HCT116 (cell line): ENCODE measurements at places on chromosomes 3 and 15. TPM values are rescaled to one million over a fixed set of nuclear protein-coding genes. Genes with fewer than 3 reads are reported as not detected.

GXYLT2 gene
- total RNA-seq, result 5.6 TPM

DNA sequence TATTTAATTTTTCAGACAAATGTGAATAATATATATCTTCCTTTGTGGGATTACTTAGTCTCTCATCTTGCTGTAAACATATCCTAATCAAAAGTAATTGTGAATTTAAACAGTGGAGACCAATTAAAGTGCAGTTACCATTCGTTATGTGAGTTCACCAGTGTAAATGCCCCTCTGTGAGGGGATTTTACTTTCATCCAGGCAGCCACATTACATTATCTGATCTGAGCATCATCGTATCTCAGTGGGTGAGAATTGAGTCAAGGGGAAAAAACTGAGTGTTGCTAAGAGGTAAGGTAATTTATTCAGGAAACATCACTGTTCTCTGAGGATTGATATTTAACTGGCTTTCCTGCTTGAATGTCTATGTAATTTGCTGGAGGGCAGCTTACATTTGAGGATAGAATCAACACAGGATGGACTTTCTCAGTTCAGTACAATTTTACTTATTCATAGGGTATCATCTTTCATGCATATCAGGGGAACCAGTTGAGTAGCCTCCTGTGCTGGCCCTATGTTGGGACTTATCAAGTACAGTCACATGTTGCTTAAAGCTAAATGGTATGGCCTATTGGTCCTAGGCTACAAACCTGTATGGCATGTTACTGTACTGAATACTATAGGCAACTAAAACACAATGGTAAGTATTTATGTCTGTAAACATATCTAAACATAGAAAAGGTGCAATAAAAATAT, 219.7 kb downstream of the CD47 start:
- no peak for DNase-seq
- H3K27ac ChIP-seq, result no peak overlapping the region
- H3K4me1 ChIP-seq, result no peaks in the 10 kb centered on the region

DNA sequence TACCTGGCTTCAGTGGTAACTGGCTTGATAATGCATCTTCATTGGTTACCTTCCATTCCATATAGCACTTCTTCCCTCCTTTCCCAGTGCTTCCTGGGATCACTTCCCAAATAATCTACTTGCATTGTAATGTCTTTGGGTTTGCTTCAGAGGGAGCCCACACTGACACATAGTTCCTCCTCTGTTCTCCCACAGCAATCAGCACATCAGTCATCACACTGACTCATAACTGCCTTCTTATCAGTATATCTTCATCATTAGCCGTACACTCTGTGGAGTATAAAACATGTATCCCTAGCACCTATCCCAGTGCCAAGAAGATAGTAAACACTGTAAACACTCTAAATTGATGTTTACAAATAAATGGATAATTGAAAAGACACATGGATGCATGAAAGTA, 91.4 kb upstream of the SCN10A start:
- peaks cover 53% of the 10 kb centered on the region for H3K27me3 ChIP-seq
- no peaks in the 10 kb centered on the region for H3K4me1 ChIP-seq
- no peak for DNase-seq
- H3K4me3 ChIP-seq, result no peak overlapping the region

GRCh38 chr3:56878074-56878473, 76.3 kb upstream of the ARHGEF3 start:
- no peak overlapping the region for H3K4me3 ChIP-seq
- peaks cover 3% of the 10 kb centered on the region; the same call in 1 of the 2 replicates for H3K4me1 ChIP-seq
- no peaks in the 10 kb centered on the region for H3K27me3 ChIP-seq

RBPMS2 gene
- 11.6 TPM for total RNA-seq

GRCh38 chr3:16295298-16295890, 30.4 kb downstream of the OXNAD1 start:
- H3K27ac ChIP-seq, result no peak overlapping the region
- no peaks in the 10 kb centered on the region for H3K36me3 ChIP-seq
- no peak overlapping the region for H3K4me3 ChIP-seq
- no peak for DNase-seq

STT3B gene
- 131 TPM for total RNA-seq

ADCY5 gene
- 0.49 TPM for total RNA-seq

PPP1R14D gene
- not detected for total RNA-seq

- no peak overlapping the region for H3K4me3 ChIP-seq
- H3K36me3 ChIP-seq, result no peaks in the 10 kb centered on the region
- no peaks in the 10 kb centered on the region for H3K27me3 ChIP-seq
- H3K27ac ChIP-seq, result no peak overlapping the region
These were observed 100.8 kb downstream of the RAB11A start for GRCh38 chr15:65969865-65970816.

MYH15 gene
- total RNA-seq, result 11.2 TPM

TMEM158 gene
- total RNA-seq, result 25.8 TPM

DNA sequence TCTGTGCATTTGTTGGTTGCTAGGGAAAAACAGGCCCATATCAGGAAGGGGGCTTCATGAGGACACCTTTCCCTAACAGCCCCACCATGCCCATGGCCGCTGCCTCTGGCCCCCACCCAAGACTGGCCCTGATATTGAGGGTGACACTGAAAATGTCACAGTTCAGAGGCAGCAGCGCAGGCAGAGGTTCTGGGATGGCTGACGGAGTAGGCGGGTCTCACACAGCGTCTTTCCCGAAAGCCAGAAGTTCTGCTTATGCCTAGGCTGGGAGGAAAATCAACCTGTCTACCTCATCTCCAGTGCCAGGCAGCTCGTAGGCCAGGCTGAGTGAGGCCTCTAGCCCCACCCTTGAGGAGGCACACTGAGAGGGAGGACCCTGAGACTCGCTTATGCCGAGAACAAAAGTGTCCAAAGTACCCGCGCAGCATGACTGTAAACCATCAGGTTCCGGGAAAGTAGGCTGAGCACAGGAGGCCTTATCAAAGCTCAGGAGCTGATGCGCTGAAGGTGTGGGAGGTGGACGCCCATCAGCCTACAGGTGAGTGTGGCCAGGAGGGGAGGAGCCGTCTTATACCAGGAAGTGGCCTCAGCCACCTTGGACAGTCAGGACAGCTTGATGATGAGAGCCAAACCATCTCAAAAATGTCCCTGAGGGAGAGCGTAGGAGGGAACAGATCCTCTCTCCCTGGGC, 27.5 kb downstream of the GRAMD2A start:
- H3K27me3 ChIP-seq, result no peaks in the 10 kb centered on the region
- no peaks in the 10 kb centered on the region for H3K4me1 ChIP-seq
- no peak for DNase-seq
- H3K4me3 ChIP-seq, result no peak overlapping the region
- no peaks in the 10 kb centered on the region for H3K36me3 ChIP-seq

DNA sequence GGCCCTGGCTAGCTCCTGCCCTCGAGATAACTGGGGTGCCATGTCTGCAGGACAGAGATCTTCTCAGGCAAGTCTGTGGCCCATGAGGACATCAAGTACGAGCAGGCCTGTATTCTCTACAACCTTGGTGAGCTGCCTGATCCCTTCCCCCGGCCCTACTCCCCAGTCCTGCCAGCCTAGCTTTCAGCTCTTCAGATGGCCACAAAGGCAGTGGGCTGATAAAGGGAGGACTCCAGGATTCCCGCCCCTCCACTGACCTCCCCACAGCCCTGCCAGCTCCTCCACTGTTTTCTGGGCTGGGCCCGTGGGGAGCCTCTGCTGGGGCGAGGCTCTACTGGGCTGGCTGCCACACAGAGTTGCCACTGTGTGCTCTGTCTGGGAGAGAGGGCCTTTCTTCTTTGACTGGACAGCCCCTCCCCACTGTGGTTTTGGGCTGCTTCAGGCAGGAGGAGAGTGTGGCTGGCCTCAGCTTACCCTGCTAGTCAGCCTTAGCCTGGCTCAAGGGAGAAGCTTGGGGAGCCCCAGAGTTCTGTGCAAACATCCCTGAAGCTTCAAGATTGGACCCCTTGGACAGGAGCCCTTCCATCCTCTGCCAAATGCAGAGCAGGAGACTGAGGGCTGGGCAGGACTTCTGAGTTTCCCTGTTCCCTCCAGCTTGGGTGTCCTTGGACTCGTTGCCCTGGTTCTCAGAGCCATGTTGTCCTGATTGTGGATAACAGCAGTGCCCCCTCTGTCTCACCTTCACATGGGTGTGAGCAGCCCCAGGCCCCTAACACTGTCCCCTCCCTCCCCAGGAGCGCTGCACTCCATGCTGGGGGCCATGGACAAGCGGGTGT, 24.4 kb downstream of the PTPN23 start:
- peaks cover 2% of the 10 kb centered on the region; the same call in 1 of the 2 replicates for H3K4me1 ChIP-seq
- no peaks in the 10 kb centered on the region for H3K27me3 ChIP-seq
- H3K36me3 ChIP-seq, result peaks cover 3% of the 10 kb centered on the region

- no peaks in the 10 kb centered on the region for H3K27me3 ChIP-seq
- H3K4me3 ChIP-seq, result peak overlapping the region; percentile 8; the same call in 1 of the 2 replicates
- H3K4me1 ChIP-seq, result peaks cover 15% of the 10 kb centered on the region
These were observed 69.5 kb downstream of the KLF15 start for GRCh38 chr3:126287536-126288241.

GRCh38 chr3:62007036-62007435, 366.3 kb downstream of the FEZF2 start:
- no peaks in the 10 kb centered on the region for H3K27me3 ChIP-seq
- H3K36me3 ChIP-seq, result no peaks in the 10 kb centered on the region
- no peak for DNase-seq
- H3K27ac ChIP-seq, result no peak overlapping the region
- H3K4me3 ChIP-seq, result no peak overlapping the region

GRCh38 chr3:37491343-37491742, 317.0 kb upstream of the LRRFIP2 start:
- no peaks in the 10 kb centered on the region for H3K27me3 ChIP-seq
- no peak overlapping the region for H3K4me3 ChIP-seq
- H3K36me3 ChIP-seq, result no peaks in the 10 kb centered on the region
- H3K4me1 ChIP-seq, result no peaks in the 10 kb centered on the region

DNA sequence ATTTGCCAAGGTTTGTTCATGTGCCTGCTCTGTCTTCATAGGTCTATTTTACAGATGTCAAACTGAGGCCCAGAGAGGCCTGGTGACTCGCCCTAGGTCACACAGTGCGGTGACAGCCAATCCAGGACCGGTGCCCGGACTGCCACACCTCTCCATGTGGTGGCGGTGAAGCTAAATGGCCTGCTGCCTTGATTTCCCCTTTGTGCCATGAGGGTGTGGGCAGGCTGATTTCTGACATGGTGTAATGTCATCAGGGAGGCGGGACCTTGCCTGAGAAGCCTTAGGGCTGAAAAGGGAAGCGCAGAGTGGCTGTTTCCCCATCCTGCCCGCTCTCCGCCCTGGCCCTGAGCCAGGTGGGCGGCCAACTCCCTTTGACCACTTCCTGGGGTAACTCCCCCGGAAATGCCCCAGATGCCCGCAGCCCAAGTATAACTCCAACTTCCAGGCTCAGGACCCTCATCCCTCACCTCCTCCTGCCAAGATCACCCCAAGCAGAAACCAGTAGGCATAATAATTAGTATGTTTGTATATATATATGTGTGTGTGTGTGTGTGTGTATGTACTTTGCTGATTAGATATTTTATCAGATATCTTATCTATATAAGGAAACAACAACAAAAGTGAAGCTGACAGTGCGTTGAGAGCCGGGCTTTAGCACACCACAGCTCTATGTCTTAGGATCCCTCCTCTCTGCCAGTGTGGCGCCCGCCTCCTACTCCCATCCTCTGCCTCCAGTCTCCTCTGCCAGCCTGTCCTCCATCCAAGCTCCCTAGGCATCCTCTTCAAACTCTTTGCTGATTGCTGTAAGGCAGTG, 63.9 kb downstream of the IQSEC1 start:
- no peaks in the 10 kb centered on the region for H3K36me3 ChIP-seq
- H3K4me3 ChIP-seq, result no peak overlapping the region
- H3K27ac ChIP-seq, result no peak overlapping the region
- no peaks in the 10 kb centered on the region for H3K27me3 ChIP-seq
- H3K4me1 ChIP-seq, result peaks cover 14% of the 10 kb centered on the region

- H3K4me3 ChIP-seq, result no peak overlapping the region
- no peaks in the 10 kb centered on the region for H3K4me1 ChIP-seq
- H3K27me3 ChIP-seq, result no peaks in the 10 kb centered on the region
- H3K36me3 ChIP-seq, result no peaks in the 10 kb centered on the region
These were observed 42.1 kb upstream of the UNC13C start for GRCh38 chr15:53936137-53936536.

GRCh38 chr3:64867224-64867623, 179.4 kb upstream of the ADAMTS9 start:
- no peak overlapping the region for H3K4me3 ChIP-seq
- H3K36me3 ChIP-seq, result no peaks in the 10 kb centered on the region
- H3K4me1 ChIP-seq, result no peaks in the 10 kb centered on the region
- H3K27me3 ChIP-seq, result 0 out of 2 replicates have a peak, but pooled peaks cover 7% of the 10 kb centered on the region
- no peak for DNase-seq

DNA sequence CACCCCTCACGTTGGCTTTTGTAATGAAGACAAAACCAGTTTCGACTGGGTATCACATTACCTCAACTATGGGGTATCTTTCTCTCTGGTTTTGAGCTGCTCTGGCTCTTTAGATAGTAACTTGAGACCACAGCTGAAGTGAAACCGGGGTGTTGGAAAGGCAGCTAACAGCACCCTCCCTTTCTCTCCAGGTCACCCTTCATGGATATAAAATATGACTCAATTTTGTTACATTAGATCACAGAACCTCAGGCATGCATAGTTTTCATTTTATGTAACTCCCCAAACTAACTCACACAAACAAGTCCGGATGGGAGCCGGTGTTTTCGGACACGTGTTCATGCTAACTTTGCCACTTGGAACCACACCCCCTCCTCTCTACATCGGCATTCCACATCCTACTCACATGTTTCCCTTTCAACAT, 90.7 kb downstream of the NR2F2 start:
- no peaks in the 10 kb centered on the region for H3K36me3 ChIP-seq
- no peak overlapping the region for H3K4me3 ChIP-seq
- DNase-seq, result no peak
- no peaks in the 10 kb centered on the region for H3K4me1 ChIP-seq

GRCh38 chr15:86663304-86663703, 583.6 kb downstream of the AGBL1 start:
- H3K36me3 ChIP-seq, result no peaks in the 10 kb centered on the region
- H3K4me3 ChIP-seq, result no peak overlapping the region
- no peak overlapping the region for H3K27ac ChIP-seq
- DNase-seq, result no peak

LRRN1 gene
- 0.10 TPM for total RNA-seq

DNA sequence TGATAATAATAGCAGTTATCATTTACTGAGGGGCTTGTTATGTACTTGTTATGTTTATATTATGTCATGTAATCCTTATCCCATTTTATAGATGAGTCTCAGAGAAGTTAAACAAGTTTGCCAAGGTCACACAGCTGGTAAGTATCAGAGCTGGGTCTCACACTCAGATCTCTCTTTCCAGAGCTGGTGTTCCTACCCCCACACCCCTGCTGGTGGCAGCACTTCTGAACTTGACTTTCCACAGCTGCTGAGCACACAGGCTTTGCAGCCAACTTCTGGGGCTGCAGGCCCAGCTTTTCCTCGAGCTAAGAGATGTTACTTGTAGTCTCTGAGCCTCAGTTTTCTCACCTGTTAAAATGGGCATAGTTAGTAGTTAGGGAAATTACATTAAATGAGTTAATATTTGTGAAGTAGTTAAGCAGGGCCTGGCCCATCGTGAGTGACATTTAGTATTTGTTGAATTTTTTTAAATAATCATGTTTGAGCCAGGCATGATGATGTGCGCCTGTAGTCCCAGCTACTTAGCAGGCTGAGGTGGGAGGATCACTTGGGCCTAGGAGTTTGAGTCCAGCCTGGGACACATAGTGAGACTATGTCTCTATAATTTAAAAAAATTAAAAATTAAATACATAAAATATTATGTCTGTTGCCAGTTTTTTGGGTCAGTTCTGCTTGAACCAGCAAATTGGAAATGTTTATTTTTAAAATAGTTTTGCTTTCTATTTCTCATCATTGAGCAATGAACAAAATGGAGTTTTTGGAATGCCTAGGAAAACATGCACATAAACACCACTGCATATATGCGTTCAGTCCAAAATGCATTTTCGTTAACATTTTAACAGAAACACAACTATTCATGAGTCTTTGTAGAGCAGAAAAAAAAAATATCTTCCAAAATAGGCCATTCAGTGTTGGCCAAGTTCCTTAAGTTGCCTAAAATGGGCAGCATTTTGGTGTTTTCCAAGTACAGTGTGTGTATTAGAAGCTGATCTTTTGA, 87.3 kb downstream of the SMAD6 start:
- no peaks in the 10 kb centered on the region for H3K36me3 ChIP-seq
- DNase-seq, result no peak
- peaks cover 3% of the 10 kb centered on the region; the same call in 1 of the 2 replicates for H3K4me1 ChIP-seq
